Esophagus squamous epithelium (tissue), 5 donors: ENCODE measurements at places on chromosomes 6 and 20.

DNA sequence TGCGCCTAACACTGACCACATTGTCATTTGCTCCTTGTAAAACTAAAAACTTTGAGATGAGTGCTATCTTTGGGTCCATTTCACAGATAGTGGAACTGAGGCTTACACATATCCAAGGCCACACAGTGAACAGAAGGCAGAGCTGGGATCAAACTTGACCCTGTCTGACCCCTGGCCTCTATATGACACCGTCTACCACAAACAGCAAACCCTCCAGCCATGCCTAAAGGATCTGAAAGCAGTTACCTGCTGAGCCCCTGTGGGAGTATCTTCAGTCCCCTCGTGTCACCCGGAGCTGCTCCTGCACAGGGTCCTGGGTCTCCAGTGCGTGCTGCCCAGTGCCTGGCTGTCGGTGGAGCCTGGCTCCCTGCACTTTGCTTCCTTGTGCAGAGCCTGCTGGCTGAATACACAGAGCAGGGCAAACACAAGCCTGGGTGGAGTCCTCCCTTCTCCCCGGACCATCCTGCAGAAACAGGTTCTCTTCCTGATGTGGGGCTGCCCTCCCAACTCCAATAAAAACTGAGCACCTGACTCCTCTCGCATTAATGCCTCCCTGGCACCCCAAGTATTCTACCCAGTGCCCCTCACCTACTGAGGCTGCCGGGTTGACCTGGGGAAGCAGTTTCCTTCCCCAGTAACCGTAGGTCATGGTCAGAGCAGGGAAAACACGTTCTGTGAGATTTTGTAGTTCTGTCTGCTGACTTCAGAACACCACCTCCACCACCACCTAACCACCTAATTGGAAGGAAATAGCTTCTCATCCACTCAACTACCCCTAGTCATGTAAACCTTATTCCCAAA is at the start of gene BCAS1:
TSS of gene BCAS1 (minus strand) at position 408 of the 801 bp plus-strand sequence. CDS start 11,876 bp downstream, outside the sequence.
- DNase-seq: no peak

DNA sequence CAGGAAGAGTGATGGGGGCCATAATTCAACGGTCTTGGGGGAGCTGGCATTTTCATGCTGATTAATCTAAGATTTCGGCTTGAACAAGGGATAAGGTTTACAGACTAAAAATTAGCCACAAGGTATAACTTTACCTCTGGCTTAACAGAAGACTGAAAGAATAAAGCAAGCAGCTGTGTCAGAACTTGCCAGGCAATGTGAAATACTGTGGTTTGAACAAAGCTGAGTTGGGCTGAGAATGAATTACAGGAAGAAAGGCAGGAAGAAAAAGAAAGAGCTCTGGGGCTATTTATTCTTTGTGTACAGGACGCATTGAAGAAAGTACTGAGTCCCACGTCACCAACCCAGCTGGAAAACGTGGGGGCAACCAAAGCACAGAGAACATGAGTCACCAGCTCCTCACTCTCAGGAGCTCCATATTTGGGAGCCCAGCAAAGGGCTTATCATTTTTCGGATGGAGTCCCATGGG is 121.5 kb upstream of the NEDD9 start:
- no peak for DNase-seq

DNA sequence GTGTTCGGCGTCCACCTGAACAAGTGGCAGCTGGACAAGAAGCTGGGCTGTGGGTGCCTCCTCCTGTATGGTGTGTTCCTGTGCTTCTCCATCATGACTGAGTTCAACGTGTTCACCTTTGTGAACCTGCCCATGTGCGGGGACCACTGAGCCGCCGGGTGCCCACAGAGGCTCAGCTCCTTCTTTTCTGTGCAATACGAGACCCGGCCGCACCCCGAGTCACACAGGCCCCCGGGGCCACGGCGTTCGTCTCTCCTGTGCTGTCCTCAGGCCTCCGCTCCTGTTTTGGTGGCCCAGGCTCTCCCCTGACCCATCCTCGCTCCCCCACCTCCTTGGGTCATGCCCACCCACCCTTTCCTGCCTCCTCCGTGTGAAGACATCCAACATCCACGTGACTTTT is 37.1 kb upstream of the RIN2 start:
- DNase-seq: no peak

DNA sequence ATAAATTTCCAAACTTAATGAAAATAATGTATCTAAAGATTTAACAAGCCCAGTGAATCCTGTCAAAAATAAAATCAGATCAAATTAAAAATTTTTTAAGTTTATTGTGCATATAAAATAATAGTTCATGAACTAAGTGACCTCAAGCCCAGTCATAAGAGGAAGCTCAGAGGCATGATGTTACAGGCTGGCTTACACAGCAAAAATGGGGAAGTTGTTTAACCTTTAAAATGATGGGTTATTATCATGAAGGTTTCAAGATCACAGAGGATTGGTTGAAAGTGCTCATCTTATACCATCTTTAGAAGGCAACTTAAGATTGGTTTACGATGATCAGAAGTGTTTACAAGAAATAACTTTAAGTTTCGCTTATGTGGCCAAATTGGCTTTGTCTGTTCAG is 102.5 kb downstream of the PAK5 start:
- DNase-seq: no peak

- no peak for DNase-seq
Measured at GRCh38 chr6:116894669-116895068, 17.6 kb downstream of the RFX6 start.

- DNase-seq: no peak
Measured at GRCh38 chr6:25341923-25342619, 62.9 kb downstream of the CARMIL1 start.

DNA sequence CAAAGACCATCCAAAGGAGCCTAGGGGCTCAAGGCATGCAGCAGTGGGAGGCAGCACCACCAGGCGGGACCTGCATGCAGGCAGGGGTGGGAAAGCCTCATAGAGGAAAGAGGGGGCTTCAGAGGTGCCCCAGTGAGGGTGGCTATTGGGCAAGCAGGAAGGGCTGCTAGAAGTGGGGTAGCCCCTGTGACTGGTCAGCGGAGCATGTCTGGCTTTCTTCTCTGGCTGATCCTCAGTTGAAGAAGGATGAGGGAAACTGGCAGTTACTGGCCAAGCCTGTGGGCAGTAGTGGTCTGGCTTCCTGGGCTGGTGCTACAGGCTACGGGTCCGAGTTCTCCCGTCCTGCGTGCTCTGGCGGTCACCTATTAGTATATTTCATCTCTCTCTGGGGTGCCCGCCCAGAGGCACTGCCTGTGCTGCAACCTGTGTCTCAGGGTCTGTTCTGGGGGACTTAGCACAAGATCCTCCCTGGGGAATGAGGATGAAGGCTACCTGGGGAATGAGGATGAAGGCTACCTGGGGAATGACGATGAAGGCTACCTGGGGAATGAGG is 35.9 kb upstream of the CST7 start:
- no peak for DNase-seq

- no peak for DNase-seq
Measured at GRCh38 chr6:19424853-19425252, 412.3 kb upstream of the ID4 start.

- DNase-seq: no peak
Measured at GRCh38 chr6:4693173-4693970, 82.8 kb upstream of the CDYL start.

GRCh38 chr6:4057036-4057435 is 21.9 kb downstream of the FAM217A start:
- no peak for DNase-seq

- DNase-seq: no peak
Measured at GRCh38 chr6:91082311-91082832, 495.5 kb upstream of the MAP3K7 start.

- DNase-seq: no peak
Measured at GRCh38 chr6:137702791-137703424, 164.2 kb upstream of the TNFAIP3 start.

GRCh38 chr20:23059846-23060245 is 10.4 kb upstream of the THBD start:
- DNase-seq: no peak

GRCh38 chr20:17377231-17377630 is 150.4 kb downstream of the PCSK2 start:
- no peak for DNase-seq

- no peak for DNase-seq
Measured at GRCh38 chr6:111503660-111504059, 20.6 kb upstream of the REV3L start.

GRCh38 chr20:38001173-38001875 is 31.9 kb downstream of the TTI1 start:
- DNase-seq: no peak

DNA sequence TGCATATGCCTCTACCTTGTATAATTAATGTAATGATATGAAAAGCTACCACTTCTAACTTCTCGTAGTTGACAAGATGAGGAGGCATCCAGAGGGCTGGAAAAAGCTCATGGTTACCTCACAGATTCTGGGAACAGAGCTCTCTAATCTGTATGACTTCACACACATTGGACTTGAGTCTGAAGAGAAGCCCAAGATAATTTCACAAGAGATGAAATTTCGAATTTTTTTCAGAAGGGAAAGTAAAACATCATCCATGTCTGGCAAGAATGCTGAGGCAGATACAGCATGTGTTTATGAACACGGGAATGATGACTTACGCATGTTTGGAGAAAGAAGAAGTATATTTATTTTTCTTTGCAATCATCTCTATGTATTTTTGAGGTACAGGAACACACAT is 141.8 kb upstream of the TENT5A start:
- no peak for DNase-seq

- no peak for DNase-seq
Measured at GRCh38 chr6:63637865-63638445, 2.4 kb downstream of the PHF3 start.

- no peak for DNase-seq
Measured at GRCh38 chr6:4928426-4928825, 75.4 kb downstream of the RPP40 start.

GRCh38 chr6:41258196-41258493 is 28.3 kb downstream of the TREM1 start:
- no peak for DNase-seq

- no peak for DNase-seq
Measured at GRCh38 chr20:7147220-7147601, 379.7 kb downstream of the BMP2 start.

DNA sequence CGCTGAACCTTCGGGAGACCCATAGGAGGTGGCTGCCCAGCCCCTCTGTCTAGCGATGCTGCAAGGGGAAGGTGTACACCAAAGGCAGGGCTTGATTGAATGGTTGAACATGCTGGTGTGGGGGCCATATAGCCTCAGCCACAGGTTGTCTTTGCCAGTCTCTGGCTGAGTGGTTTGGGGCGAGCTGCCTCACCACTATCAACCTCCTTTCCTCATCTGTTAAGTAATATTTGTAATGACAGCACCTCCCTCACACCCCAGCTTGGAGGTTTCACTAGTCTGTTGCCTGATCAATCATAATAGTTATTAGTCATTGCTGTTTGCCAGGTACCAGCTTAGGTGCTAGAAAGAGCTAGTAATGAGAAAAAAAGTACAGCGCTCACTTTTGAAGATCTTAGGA is 11.8 kb upstream of the ZNF831 start:
- no peak for DNase-seq

DNA sequence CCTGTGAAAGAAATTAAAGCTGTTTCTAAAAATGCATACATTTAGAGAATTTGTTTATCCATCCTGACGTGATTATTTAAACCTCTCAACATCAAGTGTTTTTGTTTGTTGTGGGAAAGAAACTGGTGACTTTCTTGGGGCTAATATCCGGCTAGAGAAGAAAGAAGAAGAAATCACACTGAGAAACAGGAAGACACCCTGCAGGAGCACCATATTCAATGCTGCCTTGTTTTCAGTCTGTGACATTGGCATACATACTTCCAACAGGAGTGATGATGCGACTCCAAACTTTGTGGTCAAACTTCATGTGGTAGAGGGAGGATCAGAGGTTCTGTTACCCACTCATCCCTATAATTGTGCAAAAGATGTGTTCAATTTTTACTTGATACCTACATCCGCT is 997.6 kb upstream of the CITED2 start:
- no peak for DNase-seq

GRCh38 chr6:106724848-106725247 is 95.5 kb downstream of the QRSL1 start:
- DNase-seq: no peak

DNA sequence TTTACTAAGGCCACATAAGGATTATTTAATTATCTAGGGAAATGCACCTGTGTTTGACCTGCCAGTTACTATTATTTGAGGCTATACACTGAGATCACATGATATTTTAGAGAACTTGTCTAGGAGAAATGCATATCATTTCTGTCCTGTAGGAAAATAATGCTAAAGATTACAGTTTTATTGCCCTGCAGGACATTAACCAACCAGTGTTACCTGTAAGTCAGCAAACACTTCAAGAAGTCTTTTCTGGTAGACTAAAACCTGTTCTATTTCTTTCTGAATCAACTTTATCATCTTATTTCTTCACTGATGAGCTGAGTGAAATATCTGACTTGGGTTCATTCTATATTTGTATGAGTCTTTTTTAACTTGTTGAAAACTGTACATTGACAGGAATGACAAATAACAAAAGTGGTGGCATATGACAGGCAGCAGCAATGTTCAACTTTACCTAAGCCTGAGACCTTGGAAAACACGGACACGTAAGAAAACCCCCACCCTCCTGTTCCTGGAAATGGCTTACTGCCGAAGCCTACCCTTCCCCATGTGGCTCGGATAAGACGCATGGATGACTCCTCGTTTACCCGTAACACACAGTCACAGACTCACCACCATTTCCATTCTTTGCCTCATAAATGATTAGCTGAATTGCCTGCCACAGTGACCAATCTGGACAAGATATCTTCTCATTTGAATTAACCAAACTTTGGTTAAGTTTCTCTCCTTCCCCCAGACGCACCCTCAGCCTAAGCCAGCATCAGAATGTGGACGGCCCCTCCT is 118.0 kb upstream of the CD93 start:
- DNase-seq: no peak

- no peak for DNase-seq
Measured at GRCh38 chr6:2819115-2819514, 22.5 kb downstream of the SERPINB1 start.

DNA sequence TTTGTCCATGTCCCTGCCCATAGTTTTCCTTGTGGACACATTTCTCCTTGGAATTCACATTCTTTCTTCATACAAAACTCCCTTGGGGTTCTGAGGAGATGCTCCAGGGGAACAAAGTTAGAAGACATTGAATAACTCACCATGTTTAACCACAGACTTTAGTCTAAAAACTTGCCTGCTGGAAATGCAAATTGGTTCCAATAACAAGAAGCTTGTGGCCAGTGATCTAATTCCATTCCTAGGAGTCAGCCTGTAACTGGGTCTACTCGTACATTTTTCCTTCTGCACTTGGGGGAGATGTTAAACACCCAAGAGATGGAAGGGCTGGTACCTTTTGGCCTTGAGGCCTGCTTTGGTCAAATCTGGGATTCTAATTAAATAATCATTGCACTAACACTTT is 60.2 kb downstream of the SCML4 start:
- DNase-seq: no peak

DNA sequence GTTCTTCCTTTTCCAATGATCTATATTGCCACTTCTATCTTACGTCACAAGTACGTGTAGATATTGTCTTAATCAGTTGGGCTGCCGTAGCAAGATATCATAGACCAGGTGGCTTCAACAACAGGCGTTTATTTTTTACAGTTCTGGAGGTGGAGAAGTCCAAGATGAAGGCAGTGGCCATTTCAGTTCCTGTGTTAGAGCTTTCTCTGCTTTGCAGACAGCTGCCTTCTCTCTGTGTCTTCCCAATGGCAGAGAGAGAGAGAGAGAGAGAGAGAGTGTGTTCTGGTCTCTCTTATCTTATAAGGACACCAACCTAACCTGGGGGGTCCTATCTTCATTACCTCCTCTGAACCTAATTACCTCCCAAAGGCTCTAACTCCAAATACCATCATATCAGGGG is 8.3 kb downstream of the HSF2 start:
- no peak for DNase-seq

- no peak for DNase-seq
Measured at GRCh38 chr20:62303340-62304226, 786 bp downstream of the ADRM1 start.
